GOT3 (cell line): ENCODE measurements at places on chromosomes 16 and 17.
A peak's percentile ranks its signal among the peaks of the same experiment; 100 is the strongest.

- DNase-seq = no peak
Measured at GRCh38 chr17:59650642-59651041, 30.9 kb downstream of the CLTC start.

DNA sequence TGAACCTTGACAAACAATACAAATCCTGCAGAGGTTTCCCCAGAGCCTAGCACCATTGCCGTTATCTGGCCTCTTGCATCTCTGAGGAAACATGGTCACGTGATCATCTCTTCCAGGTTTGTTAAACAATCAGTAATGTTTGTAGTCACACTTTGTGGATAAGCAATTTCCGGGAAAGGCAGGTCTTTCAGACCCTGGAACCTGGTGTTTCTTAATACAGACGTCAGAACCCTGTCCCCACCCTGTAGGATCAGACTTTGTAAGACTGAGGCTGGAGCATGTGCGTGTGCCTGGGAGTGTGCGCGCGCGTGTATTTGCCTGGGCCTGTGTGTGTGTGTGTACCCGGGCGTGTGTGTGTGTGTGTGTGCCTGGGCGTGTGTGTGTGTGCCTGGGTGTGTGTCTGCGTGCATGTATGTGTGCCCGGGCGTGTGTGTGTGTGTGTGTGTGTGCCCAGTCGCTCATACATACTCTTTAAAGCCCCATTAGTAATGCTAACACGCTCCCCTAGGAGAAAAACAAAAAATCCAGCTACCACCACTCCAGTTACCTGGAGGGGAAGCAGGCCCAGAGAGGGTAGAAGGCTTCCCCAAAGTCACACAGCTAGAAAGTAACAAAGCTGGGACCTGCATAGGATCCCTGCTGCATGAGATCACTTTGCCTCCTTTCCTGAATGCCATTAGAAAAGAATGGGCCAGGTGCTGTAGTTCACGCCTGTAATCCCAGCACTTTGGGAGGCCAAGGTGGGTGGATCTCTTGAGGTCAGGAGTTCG, 5.3 kb downstream of the CTNS start:
- DNase-seq = no peak

DNA sequence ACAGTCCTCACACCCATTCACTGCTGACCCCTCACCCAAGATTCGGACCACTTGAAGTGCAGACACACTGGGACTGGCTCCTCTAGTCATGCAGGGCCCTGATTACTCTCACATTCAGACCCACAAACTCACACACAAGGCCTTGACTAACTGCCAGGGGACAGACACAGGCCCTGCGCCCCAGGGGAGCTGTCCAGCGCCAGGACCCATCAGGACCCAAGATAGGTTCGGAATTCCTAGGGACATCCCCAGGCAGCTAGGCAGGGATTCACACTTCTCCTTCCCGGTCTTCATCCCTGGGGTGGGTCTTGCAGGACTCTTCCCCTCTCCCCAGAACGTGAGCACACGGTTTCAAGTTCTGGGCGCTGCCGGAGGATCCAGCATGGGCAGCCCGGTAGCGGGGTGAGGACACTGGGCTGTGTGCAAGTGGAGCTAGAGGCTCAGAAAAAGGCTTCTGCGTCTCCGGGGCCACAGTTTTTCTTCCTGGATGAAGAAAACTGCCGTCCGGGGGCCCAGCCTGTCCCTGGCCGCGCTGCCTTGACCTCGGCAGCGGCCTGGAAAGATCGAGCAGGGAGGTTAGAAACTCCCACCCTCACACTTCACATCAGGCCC, 1.6 kb downstream of the SEZ6 start:
- no peak for DNase-seq

GRCh38 chr17:16013943-16014407, 14.4 kb downstream of the TTC19 start:
- DNase-seq = no peak

DNA sequence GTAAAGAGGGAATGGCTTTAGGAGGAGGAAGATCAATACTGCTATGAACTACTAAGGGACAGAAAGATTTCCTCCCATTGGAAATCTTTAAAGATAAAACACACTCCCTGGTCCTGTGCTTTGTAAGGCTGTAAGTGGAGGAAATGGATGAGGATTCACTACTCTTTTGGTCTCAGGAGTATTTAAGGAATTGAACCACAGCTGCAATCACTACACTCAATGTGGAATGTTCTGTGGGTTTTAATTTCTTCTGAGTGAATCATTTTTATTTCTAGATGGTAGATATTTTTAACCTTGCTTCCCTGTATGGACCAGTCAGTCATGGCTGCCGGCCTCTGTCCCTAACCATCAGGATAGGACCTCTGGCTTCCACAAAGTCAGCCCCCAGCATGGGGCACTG, 65.6 kb downstream of the SDR42E1 start:
- DNase-seq = no peak

GRCh38 chr17:42928714-42929496, 28.3 kb downstream of the G6PC1 start:
- DNase-seq = peak; percentile 19

DNA sequence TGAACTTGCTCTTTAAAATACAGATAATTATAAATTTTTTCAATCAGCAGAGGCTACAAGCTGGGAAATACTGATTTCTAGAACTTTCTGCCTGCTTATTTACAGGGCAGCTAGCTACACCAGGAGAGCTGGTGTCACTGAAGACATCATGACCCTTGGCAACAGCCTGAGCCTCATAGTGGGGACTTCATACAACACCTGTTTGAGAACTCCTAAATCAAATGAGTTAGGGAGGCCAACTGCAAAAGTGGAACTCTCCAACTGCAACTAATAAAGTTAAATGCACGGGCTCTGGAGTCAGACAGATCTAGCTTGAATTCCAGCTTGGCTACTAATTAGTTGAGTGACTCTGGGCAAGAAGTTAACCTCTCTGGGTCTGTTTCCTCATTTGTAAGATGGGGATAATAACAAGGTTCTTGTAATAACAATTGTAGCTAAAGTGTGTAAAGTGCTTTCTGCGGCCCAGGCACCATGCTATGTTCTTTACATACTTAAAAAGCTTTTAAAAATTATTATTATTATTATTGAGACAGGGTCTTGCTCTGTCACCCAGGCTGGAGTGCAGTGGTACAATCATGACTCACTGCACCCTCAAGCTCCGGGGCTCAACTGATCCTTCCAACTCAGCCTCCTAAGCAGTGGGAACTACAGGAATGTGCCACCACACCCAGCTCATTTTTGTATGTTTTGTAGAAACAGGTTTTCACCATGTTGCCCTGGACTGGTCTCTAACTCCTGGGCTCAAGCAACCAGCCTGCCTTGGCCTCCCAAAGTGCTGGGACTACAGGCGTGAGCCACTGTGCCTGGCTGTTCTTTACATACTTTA, 33.4 kb downstream of the VAC14 start:
- DNase-seq = no peak

DNA sequence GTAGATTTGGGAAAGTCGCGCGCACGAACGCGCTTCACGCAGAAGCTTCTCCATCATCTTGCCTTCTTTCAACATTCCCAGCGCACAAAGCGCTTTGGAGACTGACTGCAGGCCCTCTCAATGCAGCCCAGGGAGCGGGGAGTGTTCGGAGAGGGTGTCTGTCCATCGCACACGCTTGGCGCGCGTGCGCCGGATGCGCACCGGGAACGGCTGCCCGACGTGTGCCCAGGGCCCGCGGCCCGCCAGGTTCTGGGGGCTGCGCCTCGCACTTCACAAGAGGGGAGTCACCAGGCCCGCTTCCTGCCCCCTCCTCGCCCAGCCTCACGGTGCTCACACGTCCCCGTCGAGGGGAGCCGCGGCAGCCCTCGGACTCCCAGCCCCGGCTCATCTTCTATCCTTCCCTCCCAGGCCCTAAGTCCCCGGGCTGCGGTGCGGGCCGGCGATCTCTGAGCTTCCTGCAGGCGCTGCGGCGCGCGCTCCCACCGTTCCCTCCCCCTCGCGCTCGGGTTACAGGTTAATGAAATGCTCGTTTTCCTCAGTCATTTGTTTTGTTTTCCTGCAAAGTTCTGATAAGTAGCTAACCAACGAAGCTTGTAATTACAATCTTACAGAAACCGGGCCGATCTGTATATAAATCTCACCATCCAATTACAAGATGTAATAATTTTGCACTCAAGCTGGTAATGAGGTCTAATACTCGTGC, 2.8 kb upstream of the IRX3 start:
- no peak for DNase-seq

DNA sequence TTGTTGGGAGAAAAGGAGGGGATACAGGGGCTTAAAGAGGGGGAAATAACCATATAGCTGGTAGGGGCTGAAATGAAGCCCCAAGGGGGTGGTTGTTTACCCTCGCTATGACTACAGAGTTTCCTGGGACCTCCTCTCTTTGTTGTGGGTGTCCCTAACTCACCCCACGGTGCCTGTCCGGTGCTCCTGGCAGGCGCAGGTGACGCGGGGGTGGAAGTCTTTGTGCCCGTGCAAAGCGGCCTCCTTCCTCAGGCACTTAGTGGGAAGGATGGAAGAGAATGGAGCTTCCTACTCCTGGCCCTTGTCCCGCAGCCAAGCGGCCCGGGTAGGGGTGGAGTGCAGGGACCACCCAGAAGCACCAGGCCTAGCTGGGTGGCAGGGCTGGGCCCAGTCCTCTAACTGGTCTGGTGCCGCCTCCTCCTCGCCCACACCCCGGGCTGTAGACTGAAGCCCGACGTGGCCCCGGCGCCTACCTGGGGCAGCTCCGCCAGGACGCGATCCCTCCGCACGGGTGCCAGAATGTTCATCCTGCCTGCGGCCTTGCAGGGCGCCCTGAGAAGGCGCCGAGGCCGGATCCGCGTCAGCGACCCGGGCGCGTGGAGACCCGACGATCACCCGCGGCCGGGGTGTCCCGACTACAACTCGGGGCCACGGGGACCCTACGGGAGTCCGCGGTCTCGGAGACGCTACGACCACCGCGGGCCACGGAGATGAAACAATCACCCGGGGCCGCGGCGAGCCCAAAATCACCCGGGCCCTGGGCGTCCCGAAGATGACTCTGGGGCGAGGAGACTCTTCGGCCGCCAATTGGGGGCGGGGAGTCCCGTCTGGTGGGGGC, 709 bp downstream of the RAB34 start:
- DNase-seq = no peak
